ENCODE measurements at places on chromosomes 2 and 18. TPM values are rescaled to one million over a fixed set of nuclear protein-coding genes. Genes with fewer than 3 reads are reported as not detected.
A peak's percentile ranks its signal among the peaks of the same experiment; 100 is the strongest.

- no peak overlapping the region for H3K4me3 ChIP-seq
- no peaks in the 10 kb centered on the region for H3K27me3 ChIP-seq
- H3K27ac ChIP-seq: no peak overlapping the region
- DNase-seq: no peak
Measured at GRCh38 chr18:76643199-76643598, 148.2 kb upstream of the ZNF516 start.

GRCh38 chr2:59462422-59463197 lies 1090.8 kb downstream of the BCL11A start:
- H3K36me3 ChIP-seq: no peaks in the 10 kb centered on the region
- no peak overlapping the region for H3K4me3 ChIP-seq
- DNase-seq: no peak
- H3K27me3 ChIP-seq: no peaks in the 10 kb centered on the region

- no peaks in the 10 kb centered on the region for H3K36me3 ChIP-seq
- H3K27me3 ChIP-seq: no peaks in the 10 kb centered on the region
- H3K4me3 ChIP-seq: no peak overlapping the region
- DNase-seq: no peak
- no peak overlapping the region for H3K27ac ChIP-seq
- H3K4me1 ChIP-seq: no peaks in the 10 kb centered on the region
Measured at GRCh38 chr18:6638447-6638846, 91.1 kb upstream of the ARHGAP28 start.

DNA sequence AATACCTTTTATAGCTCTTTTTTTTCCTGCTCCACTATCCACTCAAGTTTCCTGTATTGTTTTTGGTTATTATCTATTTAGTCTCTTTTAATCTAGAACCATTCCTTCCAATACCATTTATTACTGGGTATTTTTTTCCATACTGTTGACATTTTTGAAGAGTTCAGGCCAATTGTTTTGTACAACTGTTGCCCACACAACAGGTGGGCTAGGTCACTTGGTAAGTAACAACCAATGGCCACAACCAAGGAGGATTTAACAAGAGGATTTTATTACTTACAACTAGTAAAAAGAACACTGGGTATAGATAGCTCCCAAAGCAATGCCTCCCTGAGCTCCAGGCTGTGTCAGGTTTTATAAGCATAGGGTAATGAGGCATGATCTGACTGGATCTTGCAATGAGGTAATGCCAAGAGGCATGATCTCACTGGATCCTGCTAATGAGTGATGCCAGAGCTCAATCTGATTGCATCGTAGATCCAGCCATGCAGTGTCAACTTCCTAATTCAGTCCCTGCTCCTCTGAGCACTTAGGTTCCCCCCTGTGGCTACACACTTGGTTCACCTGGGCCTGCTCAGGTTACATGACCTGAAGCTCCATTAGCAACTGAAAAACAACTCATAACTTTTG lies 7.1 kb upstream of the CEP68 start:
- no peak overlapping the region for H3K27ac ChIP-seq
- H3K36me3 ChIP-seq: no peaks in the 10 kb centered on the region
- no peaks in the 10 kb centered on the region for H3K27me3 ChIP-seq
- no peak overlapping the region for H3K4me3 ChIP-seq
- no peak for DNase-seq

DNA sequence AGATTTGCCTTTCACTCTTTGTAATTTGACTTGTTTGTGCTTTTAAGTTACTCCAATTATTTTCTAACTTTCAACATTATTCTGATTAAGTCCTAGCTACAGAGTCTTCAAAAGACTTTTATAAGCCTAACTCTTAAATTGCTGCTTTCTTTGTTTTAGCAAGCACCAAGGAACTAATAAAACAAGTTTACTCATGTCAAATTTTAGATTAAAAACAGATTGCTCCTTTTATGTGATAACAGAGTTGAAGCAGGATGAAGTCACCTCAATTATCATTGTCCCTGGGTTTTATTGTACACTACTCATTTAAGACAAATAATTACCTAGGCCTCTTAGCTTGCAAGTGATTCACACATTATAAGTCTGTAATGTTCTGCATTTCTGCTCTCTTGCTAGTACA lies 678.4 kb downstream of the ERBB4 start:
- no peaks in the 10 kb centered on the region for H3K36me3 ChIP-seq
- H3K27me3 ChIP-seq: no peaks in the 10 kb centered on the region
- H3K27ac ChIP-seq: no peak overlapping the region
- DNase-seq: no peak

DNA sequence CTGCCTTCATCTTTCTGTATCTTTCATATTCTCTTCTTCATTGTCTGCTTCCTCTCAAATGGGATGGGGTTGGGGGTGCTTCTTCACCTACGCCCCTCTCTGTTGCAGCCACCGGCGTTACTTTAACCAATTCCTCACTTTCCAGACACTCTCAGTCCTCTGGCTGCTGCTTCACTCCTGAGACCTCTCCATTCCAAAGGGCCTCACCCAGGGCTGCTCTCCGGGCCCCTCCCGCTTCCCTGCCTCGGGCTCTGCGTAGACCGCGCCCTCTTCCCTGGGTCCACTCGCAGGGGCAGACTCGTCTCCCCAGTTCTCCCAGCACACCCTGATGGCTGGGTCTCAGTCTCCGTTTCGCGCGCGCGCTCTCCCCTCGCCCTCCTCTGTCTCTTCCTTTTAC lies 926 bp downstream of the SERPINB8 start:
- peaks cover 23% of the 10 kb centered on the region for H3K4me1 ChIP-seq
- no peaks in the 10 kb centered on the region for H3K36me3 ChIP-seq
- no peaks in the 10 kb centered on the region for H3K27me3 ChIP-seq
- peak overlapping the region; percentile 99 for H3K27ac ChIP-seq
- peak overlapping the region; percentile 68 for H3K4me3 ChIP-seq

GRCh38 chr2:54691445-54692135 lies 31.9 kb upstream of the EML6 start:
- H3K4me1 ChIP-seq: peaks cover 7% of the 10 kb centered on the region
- DNase-seq: no peak
- no peaks in the 10 kb centered on the region for H3K27me3 ChIP-seq
- H3K36me3 ChIP-seq: no peaks in the 10 kb centered on the region
- H3K27ac ChIP-seq: no peak overlapping the region

DNA sequence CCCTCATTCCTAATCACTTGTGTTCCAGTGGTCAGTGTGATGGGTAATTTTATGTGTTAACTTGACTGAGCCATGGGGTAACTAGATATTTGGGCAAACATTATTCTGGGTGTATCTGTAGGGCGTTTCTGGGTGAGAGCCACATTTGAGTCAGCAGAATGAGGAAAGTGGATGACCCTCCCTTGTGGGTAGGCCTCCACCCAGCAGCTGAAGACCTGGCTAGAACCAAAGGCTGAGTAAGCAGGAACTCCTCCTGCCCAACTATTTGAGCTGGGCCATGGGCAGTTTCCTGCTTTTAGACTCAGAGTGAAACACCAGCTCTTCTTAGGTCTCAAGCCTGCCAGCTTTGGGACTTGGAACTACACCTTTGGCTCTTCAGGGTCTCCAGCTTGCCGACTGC lies 141.8 kb downstream of the ACKR3 start:
- H3K27me3 ChIP-seq: no peaks in the 10 kb centered on the region
- no peak for DNase-seq
- H3K4me1 ChIP-seq: peaks cover 21% of the 10 kb centered on the region
- H3K27ac ChIP-seq: no peak overlapping the region

GRCh38 chr2:134601264-134601663 lies 117.5 kb downstream of the TMEM163 start:
- no peak overlapping the region for H3K4me3 ChIP-seq
- H3K4me1 ChIP-seq: no peaks in the 10 kb centered on the region
- H3K36me3 ChIP-seq: no peaks in the 10 kb centered on the region

- no peaks in the 10 kb centered on the region for H3K4me1 ChIP-seq
- no peaks in the 10 kb centered on the region for H3K27me3 ChIP-seq
- peaks cover 6% of the 10 kb centered on the region for H3K36me3 ChIP-seq
- no peak for DNase-seq
Measured at GRCh38 chr2:232146294-232146693, 184.8 kb downstream of the DIS3L2 start.

- no peaks in the 10 kb centered on the region for H3K4me1 ChIP-seq
- H3K4me3 ChIP-seq: no peak overlapping the region
- peaks cover 44% of the 10 kb centered on the region for H3K36me3 ChIP-seq
- H3K27me3 ChIP-seq: no peaks in the 10 kb centered on the region
Measured at GRCh38 chr2:96701636-96702035, 38.2 kb downstream of the LMAN2L start.

DNA sequence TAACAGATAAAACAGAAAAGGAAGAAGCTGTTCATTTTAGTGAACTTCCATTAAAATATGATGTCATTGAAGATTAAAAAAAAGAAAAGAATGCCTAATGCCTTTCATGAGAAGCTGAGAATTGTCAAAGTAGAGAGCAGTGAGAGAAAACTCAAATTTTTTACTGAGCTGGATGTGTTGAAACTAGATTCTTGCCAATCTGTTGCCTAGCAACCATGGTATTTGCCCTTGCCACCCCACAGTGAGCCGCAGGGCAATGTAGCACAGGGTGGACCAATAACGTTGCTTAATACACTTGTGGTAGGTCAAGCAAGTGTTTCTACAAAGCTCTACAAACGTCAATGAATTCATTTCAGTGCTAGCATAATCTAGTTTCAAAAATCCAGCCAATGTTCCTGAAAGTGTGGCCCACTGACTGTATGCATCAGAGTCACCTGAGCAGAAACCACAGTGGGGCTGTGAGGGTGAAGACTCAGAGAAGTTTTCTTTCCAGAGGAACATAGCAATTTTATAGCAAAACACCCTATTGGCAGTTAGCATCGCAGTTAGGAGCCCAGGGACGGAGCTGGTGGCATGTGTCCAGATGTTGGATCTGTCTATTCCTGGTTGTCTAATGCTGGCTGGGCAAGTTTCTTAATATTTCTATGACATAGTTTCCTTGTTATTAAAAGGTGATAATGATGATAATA lies 132.2 kb downstream of the DOCK10 start:
- no peaks in the 10 kb centered on the region for H3K27me3 ChIP-seq
- H3K4me1 ChIP-seq: peaks cover 15% of the 10 kb centered on the region
- H3K27ac ChIP-seq: peak overlapping the region; percentile 65

DNA sequence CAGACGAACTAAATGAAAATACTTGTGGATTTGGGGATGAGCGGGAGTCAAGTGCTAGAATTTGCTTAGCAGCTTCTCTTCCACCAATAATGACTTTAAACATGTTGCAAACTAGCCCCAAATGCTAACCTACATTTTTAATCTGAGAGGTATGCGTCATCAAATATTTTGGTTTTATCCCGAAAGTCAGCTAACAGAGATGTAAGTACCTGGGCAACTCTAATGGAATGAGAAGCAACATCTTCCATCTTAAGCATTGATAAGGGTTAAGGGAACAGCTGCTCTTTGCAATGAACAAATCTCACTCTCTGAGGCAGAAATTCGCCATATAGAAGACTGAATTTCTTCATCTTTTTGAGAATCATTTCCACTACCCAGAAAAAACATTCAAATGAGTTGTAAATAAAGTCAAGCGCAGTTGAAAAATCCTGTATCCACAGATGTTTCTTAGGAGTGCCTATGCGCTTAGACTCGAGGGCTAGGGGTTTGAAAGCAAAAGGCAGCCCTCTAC lies 926 bp upstream of the YPEL5 start:
- no peaks in the 10 kb centered on the region for H3K27me3 ChIP-seq
- peak overlapping the region; percentile 55 for H3K4me3 ChIP-seq
- H3K27ac ChIP-seq: peak overlapping the region; percentile 99

DNA sequence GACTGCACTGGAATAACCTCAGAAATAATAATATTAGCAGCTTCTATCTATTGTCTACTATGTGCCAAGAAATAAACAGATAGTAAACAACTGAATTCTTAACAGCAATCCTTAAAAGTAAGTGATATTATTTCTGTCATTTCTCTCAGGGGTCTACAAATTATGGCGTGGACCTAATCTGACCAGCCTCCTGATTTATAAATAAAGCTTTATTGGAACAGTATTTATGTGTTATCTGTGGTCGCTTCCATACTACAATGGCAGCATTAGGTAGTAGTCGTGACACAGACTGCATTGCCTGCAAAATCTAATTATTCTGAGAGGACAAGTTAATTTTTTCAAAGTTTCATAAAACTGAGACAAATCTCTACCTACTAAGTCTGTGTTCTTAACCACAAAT lies 49.0 kb downstream of the SLC16A14 start:
- no peak for DNase-seq
- no peaks in the 10 kb centered on the region for H3K36me3 ChIP-seq
- no peak overlapping the region for H3K4me3 ChIP-seq
- H3K4me1 ChIP-seq: no peaks in the 10 kb centered on the region
- no peak overlapping the region for H3K27ac ChIP-seq
- no peaks in the 10 kb centered on the region for H3K27me3 ChIP-seq

DNA sequence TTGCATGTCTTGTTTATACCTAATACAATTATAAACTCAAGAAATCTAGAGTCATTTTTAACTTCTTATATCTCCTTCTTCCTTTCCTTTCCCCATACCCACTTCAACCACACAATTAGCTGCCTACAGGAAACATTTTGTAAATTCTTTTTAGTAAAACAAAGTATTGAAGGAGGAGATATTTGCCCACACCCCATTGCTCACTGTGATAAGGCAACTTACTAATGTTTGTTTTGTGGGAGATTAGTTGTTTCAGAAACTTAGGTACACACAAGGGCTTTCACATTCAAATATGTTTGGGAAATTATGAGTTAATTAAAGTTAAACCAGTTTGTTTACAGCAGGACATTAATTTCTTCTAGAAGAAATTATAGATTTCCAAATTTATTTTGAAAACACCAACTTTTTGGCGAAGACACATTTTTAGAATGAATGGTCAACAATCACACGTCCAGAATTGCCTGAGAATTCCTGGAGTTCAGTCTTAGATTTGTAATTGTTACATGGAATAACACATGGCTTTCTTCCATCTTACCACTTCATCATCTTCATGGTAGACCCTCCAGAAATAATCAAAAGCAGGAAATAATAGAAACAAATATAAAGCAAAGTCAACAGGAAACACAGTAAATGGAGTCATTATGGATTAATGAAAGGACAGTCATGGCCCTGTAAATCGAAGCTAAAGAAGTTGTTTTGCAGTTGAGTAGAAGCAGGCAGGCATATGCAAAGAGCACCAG lies 62.5 kb upstream of the RAB27B start:
- no peaks in the 10 kb centered on the region for H3K27me3 ChIP-seq
- H3K36me3 ChIP-seq: no peaks in the 10 kb centered on the region
- DNase-seq: no peak

DNA sequence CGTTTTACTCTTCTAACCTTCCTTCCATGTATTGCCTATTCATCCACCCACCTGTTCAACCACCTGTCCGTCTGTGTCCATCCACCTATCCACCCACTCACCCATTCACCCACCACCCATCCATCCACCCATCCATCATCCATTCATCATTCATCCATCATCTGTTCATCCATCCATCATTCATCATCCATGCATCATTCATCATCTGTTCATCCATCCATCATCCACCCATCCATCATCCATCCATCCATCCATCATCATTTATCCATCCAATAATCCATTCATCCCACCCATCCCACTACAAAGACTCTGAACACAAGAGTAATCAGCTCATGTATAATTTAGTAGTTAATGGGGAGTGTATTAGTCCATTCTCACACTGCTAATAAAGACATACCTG lies 78.0 kb downstream of the ACOXL start:
- H3K27ac ChIP-seq: no peak overlapping the region
- H3K4me3 ChIP-seq: no peak overlapping the region
- peaks cover 6% of the 10 kb centered on the region for H3K27me3 ChIP-seq
- H3K36me3 ChIP-seq: no peaks in the 10 kb centered on the region
- DNase-seq: no peak
- no peaks in the 10 kb centered on the region for H3K4me1 ChIP-seq

IL36A gene
- total RNA-seq: not detected

REG1A gene
- not detected for total RNA-seq

ASB18 gene
- total RNA-seq: not detected

CDC42EP3 gene
- 73.1 TPM for total RNA-seq

TLK1 gene
- 58.2 TPM for total RNA-seq

CCL20 gene
- total RNA-seq: 1.6 TPM

NPPC gene
- total RNA-seq: not detected

SERPINB2 gene
- not detected for total RNA-seq

CROCC2 gene
- 3.4 TPM for total RNA-seq

IL1R2 gene
- total RNA-seq: 23.3 TPM

SLC39A6 gene
- 28.9 TPM for total RNA-seq

HDLBP gene
- total RNA-seq: 387 TPM

KCNE4 gene
- total RNA-seq: 1.2 TPM

Measured in lower lobe of right lung (tissue), 2 donors.